ELR (cell line): ENCODE measurements at places on chromosomes 2 and 18.

DNA sequence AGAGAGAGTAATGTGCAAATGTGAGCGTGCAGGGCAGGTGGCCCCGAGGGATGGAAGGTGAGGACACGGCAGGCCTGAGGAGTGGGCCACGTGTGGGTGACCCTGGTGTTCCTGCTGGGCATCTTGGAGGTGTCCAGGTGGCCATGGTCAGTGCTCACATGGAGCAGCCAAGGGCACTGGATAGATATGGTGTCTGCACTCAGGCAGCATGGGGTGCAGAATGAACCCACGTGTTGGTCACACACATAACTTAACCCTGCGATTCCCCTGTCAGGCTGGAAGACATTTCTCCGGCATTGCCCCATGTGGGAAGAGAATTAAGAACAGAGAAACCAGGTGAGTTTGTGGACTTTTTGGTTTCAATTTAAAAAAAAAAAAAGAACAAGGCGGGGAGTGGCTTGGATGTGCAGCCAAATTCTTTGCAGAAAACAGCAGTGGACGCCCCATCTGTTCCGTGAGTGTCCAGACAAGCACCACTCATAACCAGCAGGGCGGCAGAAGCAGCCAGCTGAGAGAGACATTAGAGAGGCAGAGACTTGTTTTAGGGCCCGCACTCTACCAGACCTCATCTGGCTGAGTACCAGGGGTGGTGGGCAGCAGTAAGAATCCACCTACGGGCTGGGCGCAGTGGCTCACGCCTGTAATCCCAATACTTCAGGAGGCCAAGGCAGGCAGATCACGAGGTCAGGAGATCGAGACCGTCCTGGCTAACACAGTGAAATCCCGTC is 249.8 kb downstream of the ACKR3 start:
- DNase-seq = no peak

DNA sequence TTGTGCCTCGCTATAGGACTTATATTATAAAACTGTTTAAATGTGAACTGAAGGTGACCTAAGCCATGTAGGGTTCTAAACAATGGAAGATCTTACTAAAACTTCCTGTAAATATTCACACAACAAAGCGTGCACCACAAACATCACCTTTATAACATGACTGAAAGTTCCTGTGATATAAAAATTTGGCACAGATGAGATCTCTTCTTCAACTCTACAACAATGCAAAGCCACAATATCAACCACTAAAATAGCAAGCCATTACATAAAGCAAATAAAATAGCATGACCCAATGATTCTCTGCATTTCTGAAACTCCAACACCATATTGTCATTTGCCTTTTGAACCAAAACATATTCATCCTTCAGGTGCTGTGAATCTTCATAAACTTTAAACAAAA is 3.5 kb downstream of the YES1 start:
- no peak for DNase-seq

GRCh38 chr18:59783138-59783537 is 85.9 kb upstream of the CCBE1 start:
- DNase-seq = peak; percentile 92

GRCh38 chr18:60067426-60068210 is 167.8 kb downstream of the PMAIP1 start:
- peak; percentile 27 for DNase-seq

- DNase-seq = no peak
Observed at GRCh38 chr2:128733450-128733849, 414.8 kb upstream of the HS6ST1 start.

GRCh38 chr2:11155381-11156035 is at the start of gene SLC66A3:
Gene SLC66A3 (plus strand): TSS chr2:11155467. CDS start chr2:11155547, 80 bp downstream.
- DNase-seq = peak; percentile 78

DNA sequence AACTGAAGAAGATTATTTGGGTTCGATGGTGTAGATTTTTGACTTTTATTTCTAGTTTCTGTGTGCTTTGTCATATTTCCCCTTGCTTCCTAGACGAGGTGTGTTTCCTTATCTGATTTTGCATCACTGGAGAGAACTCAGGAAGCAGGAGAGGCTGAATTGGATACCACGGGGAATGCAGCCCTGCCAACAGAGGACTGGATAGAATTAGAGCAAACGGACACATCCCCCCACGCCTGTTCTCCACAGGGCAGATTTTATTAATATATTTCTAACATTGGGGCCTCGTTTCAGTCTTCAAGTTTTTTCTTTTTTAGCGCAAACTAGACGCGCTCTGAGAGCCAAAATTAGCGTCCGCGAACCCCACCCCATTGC is 678 bp upstream of the VAPA start:
- DNase-seq = no peak

DNA sequence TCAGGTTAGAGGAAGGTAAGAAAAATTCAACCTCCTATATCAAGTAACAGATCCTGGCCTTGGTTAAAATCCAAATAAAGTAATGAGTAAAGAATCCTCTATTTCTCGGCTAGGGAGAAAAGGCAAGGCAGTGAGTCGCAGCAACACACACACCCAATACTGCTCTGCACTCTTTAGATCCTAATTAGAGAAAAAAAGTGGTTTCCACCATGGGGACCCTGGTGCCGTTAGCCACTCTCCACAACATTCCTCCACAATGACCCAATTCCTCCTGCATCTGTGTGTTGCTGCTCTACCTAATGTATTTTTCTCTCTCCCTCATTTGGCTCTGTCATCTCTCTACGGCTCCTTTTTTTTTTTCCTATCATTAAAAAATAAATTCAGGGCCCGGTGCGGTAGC is 462.7 kb downstream of the METTL4 start:
- peak; percentile 34 for DNase-seq

GRCh38 chr18:45528712-45529336 is 86.5 kb upstream of the SLC14A2 start:
- DNase-seq = no peak

GRCh38 chr2:16660114-16660513 is 5.5 kb downstream of the CYRIA start:
- DNase-seq = no peak

DNA sequence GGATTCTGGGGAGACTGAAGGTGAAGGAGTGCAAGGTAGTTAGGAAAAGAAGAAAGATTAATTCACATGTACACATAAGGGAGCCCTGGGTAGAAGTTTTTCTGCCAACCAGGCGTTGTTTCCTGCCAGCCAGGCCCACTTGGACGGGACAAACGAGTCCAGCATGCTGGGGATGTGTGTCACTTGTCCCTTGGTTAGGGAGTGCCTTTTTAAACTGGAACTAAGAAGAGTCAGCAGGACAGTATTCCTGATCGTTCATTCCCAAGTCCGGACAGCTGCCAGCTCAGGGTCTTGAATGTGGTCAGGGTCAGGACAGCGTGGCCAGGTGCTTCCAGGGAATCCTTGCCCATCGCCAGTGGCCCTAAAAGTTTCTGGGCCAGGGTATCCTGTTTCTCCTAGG is 43.2 kb downstream of the POMC start:
- no peak for DNase-seq
